ENCODE measurements at places on chromosomes 16 and 17.

- no peak for DNase-seq
Measured at GRCh38 chr17:65978871-65979270, 213.1 kb downstream of the CEP112 start.

GRCh38 chr16:15983898-15984297, 34.5 kb downstream of the ABCC1 start:
- DNase-seq, result no peak

- DNase-seq, result no peak
Measured at GRCh38 chr17:40168262-40168832, 8.9 kb upstream of the RAPGEFL1 start.

DNA sequence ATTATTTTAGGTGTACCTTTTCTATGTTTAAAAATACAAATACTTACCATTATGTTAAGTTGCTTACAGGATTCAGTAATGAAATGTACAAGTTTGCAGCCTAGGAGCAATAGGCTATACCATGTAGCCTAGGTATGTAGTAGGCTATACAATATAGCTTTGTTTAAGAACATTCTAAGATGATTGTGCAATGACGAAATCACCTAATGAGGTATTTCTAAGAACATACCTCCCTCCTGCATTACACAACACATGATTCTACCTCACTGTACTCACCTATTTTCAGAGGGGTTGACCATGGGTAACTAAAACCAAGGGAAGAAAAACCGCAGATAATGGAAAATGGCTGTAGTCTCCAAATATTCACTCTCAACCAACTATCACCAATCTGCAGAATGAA, 35.3 kb upstream of the TBC1D3K start:
- no peak for DNase-seq

- DNase-seq, result no peak
Measured at GRCh38 chr16:17759451-17760390, 289.0 kb upstream of the XYLT1 start.

DNA sequence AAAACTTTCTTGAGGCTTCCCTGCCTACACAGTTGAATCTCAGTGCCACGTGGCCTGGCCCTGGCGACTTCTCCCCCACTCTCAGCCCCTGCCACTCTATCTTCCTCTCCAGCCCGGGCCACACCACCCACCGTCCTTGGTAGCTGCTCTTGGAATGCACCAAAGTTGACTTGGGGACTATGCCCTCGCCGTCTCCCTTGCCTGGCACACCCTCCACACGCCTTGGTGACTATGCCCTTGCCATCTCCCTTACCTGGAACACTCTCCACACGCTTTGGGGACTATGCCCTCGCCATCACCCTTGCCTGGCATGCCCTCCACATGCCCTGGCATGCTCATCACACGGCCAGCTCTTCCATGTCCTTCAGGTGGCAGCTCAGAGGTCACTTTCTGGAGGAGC, 15.5 kb upstream of the TVP23A start:
- DNase-seq, result no peak

DNA sequence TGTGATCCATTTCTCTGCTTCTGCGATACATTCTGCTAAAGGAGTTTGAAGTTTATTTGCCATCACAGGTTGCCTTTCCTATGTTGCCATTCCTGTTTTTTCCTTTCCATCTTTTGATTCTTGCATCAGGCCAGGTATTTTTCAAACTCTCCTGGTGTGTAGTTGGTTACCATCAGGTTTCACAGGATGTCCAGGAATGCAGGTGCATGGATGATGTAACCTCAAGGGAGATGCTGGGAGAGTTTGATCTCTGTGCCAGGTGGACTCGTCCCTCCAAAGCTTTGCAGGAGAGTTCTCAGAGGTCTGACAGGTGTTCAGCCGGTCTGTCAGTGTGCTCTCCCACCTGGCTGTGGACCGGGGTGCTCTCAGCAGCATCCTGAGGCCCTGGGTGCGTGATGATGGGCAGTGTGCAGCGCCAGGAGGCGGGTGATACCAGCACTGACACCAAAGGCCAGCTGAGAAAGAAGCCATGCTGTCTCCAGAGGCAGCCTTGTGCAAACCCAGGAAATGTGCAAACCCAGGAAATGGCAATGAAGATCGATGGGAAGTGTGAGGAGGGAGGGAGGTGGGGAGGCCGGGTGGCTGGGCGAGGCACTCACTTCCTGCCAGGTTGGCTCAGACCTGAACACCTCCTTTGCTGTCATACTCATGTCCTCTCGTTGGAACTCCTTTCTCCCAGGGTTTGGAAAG, 1.7 kb downstream of the ATP2C2 start:
- DNase-seq, result no peak

- no peak for DNase-seq
Measured at GRCh38 chr17:16304830-16305229, 48.4 kb downstream of the CENPV start.

- no peak for DNase-seq
Measured at GRCh38 chr17:8149419-8150193, 2.6 kb downstream of the PER1 start.

DNA sequence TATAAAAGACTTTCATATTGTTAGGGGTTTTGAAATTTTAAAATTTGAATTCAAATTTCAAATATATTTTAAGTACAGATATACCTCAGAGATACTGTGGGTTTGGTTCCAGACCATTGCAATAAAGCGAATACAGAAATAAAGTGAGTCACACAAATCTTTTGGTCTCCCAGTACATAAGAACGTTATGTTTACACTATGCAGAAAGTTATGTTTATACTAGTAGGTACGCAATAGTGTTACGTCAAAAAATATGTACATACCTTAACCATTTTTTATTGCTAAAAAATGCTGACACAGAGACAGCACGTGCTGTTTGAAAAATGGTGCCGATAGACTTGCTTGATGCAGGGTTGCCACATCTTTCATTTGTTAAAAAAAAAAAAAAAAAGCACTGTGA, 19.7 kb downstream of the NUP88 start:
- DNase-seq, result no peak

DNA sequence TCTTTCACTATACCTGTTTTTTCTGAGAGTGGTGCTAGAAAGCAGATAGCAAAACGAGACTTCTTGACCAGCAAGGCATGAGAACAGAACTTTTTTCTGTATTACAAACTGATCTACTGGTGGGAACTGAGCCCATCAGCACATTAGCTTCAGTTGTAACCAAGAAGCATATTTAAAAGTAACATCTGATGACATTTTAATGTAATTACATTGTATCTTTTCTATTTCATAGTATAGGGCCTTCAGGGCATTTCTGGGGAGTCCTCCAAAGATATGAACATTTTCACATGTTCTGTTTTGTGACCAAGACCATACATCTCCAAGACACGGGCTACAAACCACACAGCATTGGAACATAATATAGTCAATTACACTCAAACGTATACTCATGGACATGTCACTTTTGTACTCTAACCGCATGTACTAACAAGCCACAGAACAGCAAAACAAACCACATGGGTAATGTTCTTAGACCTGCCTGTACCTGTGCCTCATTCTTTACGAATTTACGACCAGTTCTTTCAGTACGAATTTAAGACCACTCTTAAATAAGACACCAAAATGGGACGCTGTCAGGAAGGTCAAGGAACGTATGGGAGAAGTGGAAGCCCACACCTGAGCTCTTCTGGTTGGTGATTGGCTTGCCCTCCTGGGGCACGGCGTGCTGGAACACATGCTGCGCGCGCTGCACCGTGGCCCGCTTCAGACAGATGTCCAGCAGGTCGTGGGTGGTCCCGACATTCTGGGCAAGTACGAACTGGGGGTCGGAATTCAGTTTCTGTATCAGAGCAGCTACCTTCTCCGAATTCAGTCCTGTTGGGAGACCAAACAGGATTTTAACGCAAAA, 825 bp downstream of the BLMH start:
- peak; percentile 17 for DNase-seq

DNA sequence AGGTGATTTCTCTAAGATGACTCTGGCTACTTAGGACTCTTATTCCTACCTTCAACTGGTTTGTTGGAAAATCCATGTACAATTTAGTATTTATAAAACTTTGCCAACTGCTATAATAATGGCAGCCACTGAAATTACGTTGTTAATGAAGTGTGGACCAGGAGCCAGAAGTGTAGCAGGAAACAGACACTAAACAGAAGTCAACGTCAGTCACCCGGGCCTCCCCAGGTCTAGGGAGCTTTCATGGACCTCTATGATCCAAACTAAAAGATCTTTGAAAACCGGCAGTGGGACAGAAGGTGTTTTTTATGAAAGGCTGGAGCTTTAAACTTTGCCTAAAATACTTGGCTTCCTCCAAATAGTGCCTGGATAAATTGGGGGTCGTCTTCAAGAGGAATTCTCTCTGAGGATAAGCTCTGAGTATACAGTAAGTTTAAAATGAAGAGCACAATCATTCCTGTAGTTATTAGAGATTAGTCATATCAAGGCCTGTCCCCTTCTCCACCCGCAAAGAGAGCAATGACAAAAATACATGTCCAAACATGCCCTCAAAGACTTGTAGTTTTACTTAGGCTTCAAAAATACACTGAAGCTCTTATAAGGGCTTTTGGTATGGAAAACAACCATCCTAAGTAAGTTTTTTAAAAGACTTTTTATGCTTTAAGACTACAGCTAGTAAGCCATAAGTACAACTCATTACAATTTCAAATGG, 34.6 kb downstream of the DCUN1D3 start:
- no peak for DNase-seq

DNA sequence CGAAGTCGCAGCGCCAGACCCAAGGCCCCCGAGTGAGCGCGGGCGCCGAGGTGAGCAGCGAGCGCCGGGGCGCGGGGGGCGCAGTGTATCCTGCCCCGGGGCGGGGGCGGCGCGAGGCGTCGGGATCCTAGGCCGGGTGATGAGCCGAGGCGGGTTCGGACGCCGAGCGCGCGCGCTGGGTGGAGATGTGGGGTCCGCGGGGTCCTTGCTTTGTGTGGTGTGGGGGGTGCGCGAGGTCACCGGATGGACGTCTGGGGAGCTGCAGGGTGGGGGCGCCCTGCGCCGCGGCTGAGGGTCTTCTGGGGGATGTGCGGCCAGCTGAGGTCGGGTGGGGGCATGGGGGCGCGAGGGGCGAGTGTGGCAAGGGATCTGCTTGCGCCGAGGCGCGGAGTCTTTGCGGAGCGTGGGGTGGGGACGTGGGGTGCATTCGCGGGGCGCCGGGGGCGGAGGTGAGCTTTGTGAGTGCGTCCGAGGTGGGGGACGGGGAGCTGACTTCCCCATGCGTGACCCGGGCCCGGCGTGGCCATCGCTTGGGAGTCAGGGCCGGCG, 560 bp downstream of the RAI1 start:
- DNase-seq, result peak; percentile 19

- no peak for DNase-seq
Measured at GRCh38 chr16:351804-352520, 561 bp downstream of the AXIN1 start.

- DNase-seq, result no peak
Measured at GRCh38 chr17:77928519-77929179, 29.9 kb upstream of the TNRC6C start.

DNA sequence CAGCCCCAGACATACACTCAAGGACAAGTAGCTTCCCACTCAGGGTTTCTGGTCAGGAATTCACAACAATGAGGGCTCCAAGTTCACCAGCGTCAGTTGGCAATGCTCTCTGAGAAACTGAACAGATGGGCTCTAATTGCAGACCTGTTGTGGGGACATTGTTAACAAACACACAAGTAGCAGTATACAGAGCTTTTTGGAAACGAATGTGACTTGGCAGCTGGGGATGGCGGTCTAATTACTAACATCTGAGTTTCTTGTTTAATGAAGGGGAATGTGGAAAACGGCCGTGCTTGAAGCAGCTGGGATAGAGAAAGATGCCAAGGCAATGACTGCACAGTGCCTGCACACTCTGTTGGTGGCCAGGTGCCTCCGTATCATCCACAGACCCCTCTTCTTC, 316.1 kb upstream of the IRX3 start:
- DNase-seq, result no peak

GRCh38 chr16:86911437-86911958, 333.1 kb downstream of the FOXL1 start:
- no peak for DNase-seq

DNA sequence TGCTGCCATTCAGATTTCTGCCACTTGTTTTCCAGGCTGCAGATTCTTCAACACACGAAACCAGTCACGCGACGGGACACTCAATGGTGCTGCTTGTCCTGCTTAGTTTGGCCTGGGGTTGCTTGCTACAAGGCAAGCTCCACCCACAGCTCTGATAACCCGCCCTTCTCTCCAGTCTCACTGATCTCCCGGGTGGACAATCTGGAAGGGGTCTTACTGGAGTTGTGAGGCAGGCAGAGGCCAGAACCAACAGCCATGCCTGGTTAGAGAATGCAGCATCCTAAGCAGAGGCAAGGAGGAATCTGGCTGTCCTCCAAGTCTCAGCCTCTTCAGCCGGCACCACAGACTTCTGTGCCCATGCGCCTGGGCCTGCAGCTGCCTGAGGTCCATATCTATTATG, 119.1 kb downstream of the KCNJ12 start:
- DNase-seq, result no peak

GRCh38 chr17:47905221-47905733, 9.2 kb downstream of the SP2 start:
- no peak for DNase-seq

GRCh38 chr17:31582151-31582907, 190.9 kb downstream of the RAB11FIP4 start:
- DNase-seq, result no peak

GRCh38 chr16:81485824-81486539, 41.4 kb downstream of the CMIP start:
- DNase-seq, result no peak

DNA sequence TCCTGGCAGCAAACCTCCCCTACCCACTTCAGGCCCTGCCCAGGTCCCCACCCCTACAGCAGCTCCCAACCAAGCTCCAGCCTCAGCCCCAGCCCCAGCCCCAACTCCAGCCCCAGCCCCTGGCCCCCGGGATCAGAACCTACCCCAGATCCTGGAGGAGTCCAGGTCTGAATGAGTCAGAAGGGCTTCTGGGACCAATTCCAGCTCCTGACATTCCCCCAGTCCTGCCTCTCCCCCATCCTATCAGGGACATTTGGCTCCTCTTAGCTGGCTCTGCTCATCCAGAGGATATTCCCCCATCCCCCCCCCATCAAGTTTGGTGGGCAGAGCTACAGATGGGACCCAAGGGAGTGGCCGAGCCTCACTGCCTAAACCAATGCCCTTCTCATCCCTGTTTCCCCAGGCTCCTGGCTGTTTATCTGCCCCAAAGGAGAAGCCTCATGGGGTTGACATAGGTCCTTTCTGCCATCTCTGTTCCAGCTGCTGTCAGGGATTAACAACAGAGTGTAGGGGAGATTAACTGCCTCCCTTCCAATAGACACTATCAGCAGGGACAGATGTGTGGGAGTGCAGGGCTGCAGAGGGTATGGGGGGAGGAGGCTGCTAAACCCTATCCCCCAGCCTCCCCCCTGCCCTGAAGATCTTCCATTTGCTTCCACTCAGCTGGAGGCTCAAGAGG, 16.5 kb downstream of the CNTNAP1 start:
- no peak for DNase-seq

DNA sequence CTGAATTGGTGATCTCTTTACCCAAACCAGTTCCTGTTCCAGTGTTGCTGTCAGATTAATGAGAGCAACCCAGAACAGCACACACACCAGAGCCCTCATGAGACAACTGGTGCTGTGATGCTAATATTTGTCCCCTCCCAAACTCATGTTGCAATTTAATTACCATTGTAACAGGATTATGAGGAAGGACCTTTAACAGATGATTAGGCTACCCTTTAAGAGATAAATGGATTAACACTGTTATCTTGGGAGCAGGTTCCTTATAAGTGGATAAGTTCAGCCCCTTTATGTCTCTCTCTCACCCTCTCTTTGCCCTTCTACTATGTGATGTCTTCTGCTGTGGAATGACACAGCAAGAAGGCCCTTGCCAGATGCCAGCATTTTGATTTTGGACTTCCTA, 1.1 kb upstream of the CCDC182 start:
- DNase-seq, result no peak
